ENCODE measurements at places on chromosomes 13 and 19.

DNA sequence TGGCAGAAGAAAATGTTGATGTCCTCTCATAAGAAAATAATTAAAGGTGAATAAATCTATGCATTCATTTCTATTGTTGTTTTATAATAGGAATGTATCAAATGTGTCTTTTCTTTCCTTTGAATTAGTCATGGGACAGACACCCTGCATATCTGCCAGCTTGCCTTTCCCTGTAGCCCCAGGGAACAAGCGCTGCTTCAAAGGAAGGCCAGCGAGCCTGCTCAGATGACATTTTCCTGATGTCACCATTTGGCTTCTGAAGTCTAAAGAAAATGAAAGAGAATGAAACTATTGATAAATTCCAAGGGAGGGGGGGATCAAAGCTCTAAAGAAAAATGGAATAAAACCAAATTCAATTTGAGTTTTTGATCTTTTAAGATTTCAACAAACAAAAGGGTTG is 574.8 kb downstream of the IRS2 start:
- no peaks in the 10 kb centered on the region for H3K27me3 ChIP-seq
- H3K4me3 ChIP-seq, result no peak overlapping the region
- H3K36me3 ChIP-seq, result no peaks in the 10 kb centered on the region
- no peak for DNase-seq
- no peaks in the 10 kb centered on the region for H3K4me1 ChIP-seq
- no peak overlapping the region for H3K27ac ChIP-seq

- DNase-seq, result peak; percentile 66
- peaks cover 19% of the 10 kb centered on the region for H3K4me1 ChIP-seq
- H3K27ac ChIP-seq, result no peak overlapping the region
- H3K27me3 ChIP-seq, result no peaks in the 10 kb centered on the region
Measured at GRCh38 chr19:47093841-47094240, 19.7 kb downstream of the ZC3H4 start.

- DNase-seq, result no peak
- no peaks in the 10 kb centered on the region for H3K4me1 ChIP-seq
- H3K27ac ChIP-seq, result no peak overlapping the region
Measured at GRCh38 chr13:105311094-105311493, 1224.4 kb downstream of the EFNB2 start.

- no peaks in the 10 kb centered on the region for H3K27me3 ChIP-seq
- no peak overlapping the region for H3K4me3 ChIP-seq
- H3K4me1 ChIP-seq, result no peaks in the 10 kb centered on the region
- H3K36me3 ChIP-seq, result no peaks in the 10 kb centered on the region
- DNase-seq, result no peak
Measured at GRCh38 chr13:24306632-24307031, 2.7 kb upstream of the C1QTNF9 start.

- H3K4me3 ChIP-seq, result no peak overlapping the region
- no peaks in the 10 kb centered on the region for H3K4me1 ChIP-seq
- H3K27ac ChIP-seq, result no peak overlapping the region
- no peak for DNase-seq
- H3K27me3 ChIP-seq, result no peaks in the 10 kb centered on the region
Measured at GRCh38 chr13:95480131-95480545, 72.4 kb upstream of the CLDN10 start.

- H3K36me3 ChIP-seq, result no peaks in the 10 kb centered on the region
- H3K27ac ChIP-seq, result no peak overlapping the region
- DNase-seq, result no peak
- H3K4me1 ChIP-seq, result peaks cover 4% of the 10 kb centered on the region
- H3K27me3 ChIP-seq, result no peaks in the 10 kb centered on the region
Measured at GRCh38 chr13:44465318-44465717, 91.7 kb downstream of the SERP2 start.

DNA sequence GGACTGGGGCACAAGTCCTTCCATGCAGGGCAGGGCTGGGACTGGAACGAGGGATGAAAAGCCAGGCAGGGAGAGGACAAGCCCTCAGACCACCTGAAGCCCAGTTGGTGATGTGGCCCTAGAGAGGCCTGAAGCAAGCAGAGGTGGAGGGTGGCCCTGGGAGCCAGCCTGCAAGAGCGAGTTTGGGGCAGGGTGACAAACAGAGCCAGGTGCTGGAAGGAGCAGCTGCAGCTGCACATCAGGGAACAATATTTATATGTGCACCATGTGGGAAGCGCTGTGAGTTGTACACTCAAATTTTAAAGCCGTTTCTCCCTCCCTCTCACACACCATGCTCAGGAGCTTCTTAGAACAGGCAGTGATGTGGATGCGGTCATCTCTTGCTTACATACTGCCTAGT is 67.8 kb downstream of the FGF9 start:
- no peaks in the 10 kb centered on the region for H3K36me3 ChIP-seq
- H3K27ac ChIP-seq, result peak overlapping the region; percentile 41
- no peak overlapping the region for H3K4me3 ChIP-seq

- no peak overlapping the region for H3K27ac ChIP-seq
- H3K4me1 ChIP-seq, result no peaks in the 10 kb centered on the region
- no peaks in the 10 kb centered on the region for H3K27me3 ChIP-seq
- H3K36me3 ChIP-seq, result no peaks in the 10 kb centered on the region
- H3K4me3 ChIP-seq, result no peak overlapping the region
- DNase-seq, result peak; percentile 16
Measured at GRCh38 chr13:33934951-33935371, 117.0 kb downstream of the RFC3 start.

DNA sequence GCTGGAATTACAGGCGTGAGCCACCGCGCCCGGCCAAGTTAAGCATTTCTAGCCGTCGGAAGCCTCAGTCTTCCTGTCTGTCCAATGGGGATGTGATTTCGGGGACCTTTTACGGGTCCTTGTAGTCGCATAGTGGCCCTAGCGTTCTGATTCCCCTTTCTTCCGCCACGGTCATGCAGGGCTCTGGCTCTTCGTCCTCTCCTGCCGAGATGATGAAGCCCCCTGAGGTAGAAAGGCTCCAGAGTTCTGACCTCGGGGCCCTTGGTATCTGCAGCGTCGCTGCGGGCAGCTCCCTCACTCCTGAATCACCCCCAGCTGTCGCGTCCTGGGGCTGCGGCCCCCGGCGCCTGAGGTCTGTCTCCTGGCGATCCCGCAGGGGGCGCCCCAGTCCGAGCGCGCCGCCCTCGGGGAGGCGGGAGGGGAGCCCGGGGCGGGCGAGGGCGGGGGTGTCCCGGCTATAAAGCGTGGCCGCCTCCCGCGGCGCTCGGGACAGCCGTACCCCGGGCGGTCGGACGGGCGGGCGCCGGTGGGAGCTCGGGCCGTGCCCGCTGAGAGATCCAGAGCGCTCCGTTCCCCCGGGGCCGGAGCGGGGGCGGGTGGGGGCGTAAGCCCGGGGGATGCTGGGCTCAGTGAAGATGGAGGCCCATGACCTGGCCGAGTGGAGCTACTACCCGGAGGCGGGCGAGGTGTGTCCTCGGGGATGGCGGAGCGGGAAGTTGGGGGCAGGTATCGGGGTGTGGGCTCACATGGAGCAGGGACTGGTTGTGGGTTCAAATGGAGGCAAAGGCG is at the start of gene FOXA3:
Gene FOXA3, plus strand, starts transcription at position 487 of the 789 bp plus-strand sequence. Its CDS starts 131 bp downstream, at position 618.
- no peak for DNase-seq
- peaks cover 10% of the 10 kb centered on the region for H3K4me1 ChIP-seq
- no peak within 1 kb of the TSS for H3K27ac ChIP-seq

DNA sequence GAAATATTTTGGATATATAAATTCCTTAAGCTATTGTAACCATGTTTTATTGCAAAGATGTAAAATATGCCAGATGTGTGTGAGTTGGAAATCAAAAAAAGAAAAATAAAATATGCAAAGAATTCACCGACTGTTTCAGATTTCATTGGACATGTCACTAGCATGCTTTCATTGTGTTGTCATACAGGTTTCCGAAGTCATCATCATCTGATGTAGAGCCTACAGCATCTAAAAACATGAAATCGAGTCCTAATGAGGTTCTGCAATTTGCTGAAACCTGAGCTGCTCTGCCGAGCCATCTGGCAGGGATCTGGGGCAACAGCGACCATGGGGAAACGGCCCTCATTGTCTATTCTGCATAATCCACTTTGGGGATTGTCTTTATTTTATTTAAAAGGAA is 196.1 kb upstream of the MAB21L1 start:
- H3K4me1 ChIP-seq, result no peaks in the 10 kb centered on the region
- H3K4me3 ChIP-seq, result no peak overlapping the region
- H3K27me3 ChIP-seq, result no peaks in the 10 kb centered on the region

DNA sequence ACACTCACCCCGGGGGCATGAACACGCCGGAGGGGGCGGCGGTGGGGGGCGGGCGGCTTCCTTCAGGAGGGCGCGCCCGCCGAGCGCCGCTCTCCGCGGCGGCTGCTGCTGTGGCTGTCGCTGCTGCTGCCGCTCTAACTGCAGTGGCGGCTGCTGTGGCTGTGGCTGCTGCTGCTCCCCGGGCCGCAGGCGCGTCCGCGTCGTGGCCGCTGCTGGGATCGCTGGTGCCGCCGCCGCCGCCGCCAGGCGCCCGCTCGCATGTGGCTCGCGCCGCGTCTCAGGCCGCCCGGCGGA is at the start of gene BBC3:
Gene BBC3, minus strand, starts transcription at position 279 of the 294 bp plus-strand sequence. CDS start 2,768 bp downstream, outside the sequence.
- H3K36me3 ChIP-seq, result no peaks in the 10 kb centered on the region
- DNase-seq, result no peak
- peaks cover 14% of the 10 kb centered on the region for H3K4me1 ChIP-seq
- peaks cover 10% of the 10 kb centered on the region for H3K27me3 ChIP-seq
- peak within 1 kb of the TSS; percentile 67 for H3K27ac ChIP-seq
- peak within 1 kb of the TSS; percentile 53 for H3K4me3 ChIP-seq

GRCh38 chr19:51111606-51112005 is 3.4 kb upstream of the CTU1 start:
- H3K27ac ChIP-seq, result no peak overlapping the region
- H3K27me3 ChIP-seq, result no peaks in the 10 kb centered on the region
- no peaks in the 10 kb centered on the region for H3K36me3 ChIP-seq
- no peak overlapping the region for H3K4me3 ChIP-seq

DNA sequence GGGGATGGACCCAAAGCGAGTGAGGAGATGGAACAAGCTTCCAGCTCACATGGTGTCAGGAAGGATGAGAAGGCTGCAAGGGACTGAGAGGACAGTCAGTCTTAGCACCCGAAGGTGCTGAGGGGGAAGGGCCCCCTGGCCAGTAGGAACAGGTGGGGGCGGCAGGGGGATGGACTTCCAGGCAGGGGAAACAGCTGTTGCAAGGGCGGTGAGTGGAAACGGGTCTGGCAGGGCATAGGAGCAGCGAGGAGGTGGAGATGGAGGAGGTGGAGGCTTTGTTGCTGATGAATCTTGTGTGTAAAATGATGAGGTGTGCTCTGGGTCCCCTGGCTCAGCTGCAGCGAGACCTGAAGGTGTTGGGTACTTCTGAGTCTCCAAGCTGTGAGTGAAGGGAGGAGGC is 1.2 kb downstream of the MAP1S start:
- H3K4me3 ChIP-seq, result peak overlapping the region; percentile 79
- H3K4me1 ChIP-seq, result peaks cover 26% of the 10 kb centered on the region
- no peaks in the 10 kb centered on the region for H3K27me3 ChIP-seq
- H3K36me3 ChIP-seq, result no peaks in the 10 kb centered on the region
- DNase-seq, result no peak

- H3K4me3 ChIP-seq, result no peak overlapping the region
- H3K27ac ChIP-seq, result no peak overlapping the region
- H3K36me3 ChIP-seq, result no peaks in the 10 kb centered on the region
- DNase-seq, result no peak
Measured at GRCh38 chr13:80705371-80706163, 364.6 kb upstream of the SPRY2 start.

DNA sequence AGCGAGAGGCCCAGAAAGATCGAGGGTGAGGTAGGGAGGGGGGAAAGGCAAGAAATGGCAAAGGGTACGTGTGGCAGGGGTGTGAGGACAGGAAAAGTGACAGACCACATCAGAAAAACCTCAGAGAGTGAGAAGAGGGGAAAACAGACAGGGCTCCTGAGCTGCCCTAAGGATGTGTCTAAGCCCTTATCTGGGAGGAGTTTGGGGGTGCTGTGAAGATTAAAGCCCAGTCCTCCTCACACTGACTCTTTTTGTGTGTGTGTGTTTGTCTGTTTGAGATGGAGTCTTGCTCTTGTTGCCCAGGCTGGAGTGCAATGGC is 703 bp upstream of the PTH2 start:
- H3K4me1 ChIP-seq, result no peaks in the 10 kb centered on the region
- no peaks in the 10 kb centered on the region for H3K36me3 ChIP-seq
- H3K4me3 ChIP-seq, result no peak overlapping the region
- peaks cover 60% of the 10 kb centered on the region for H3K27me3 ChIP-seq

- H3K36me3 ChIP-seq, result no peaks in the 10 kb centered on the region
- no peaks in the 10 kb centered on the region for H3K27me3 ChIP-seq
- H3K4me1 ChIP-seq, result no peaks in the 10 kb centered on the region
- H3K27ac ChIP-seq, result no peak overlapping the region
- DNase-seq, result no peak
Measured at GRCh38 chr13:62129000-62129551, 713.4 kb upstream of the PCDH20 start.

DNA sequence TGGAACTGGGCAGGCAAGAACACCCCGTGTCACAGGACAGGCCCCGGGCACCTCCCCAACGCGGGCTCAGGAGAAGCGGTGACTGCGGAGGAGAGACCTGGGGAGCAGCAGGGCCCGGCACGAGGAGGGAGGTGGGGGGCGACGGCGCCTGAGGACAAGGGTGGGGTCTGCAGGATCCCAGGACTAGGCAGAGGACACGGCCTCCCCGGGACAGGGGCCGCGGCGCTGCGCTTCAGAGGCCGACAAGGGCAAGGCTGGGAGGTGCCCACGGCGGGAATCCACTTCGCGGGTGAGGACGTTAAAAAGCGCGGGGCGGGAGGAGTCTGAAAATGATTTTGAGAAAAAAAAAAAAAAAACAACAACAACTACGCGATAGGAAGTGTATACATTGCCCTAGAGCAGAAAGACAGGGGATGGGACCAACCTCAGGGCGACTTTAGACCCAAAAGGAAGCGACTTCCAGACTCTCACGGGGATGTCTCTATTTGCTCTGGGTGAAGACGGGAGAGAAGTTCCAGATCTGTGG is 44.9 kb downstream of the ZNF611 start:
- H3K4me3 ChIP-seq, result peak overlapping the region; percentile 72
- no peaks in the 10 kb centered on the region for H3K36me3 ChIP-seq
- H3K27me3 ChIP-seq, result no peaks in the 10 kb centered on the region
- H3K4me1 ChIP-seq, result no peaks in the 10 kb centered on the region
- peak overlapping the region; percentile 83 for H3K27ac ChIP-seq

GRCh38 chr13:30738526-30739236 is 3.3 kb downstream of the ALOX5AP start:
- no peak overlapping the region for H3K4me3 ChIP-seq
- H3K27me3 ChIP-seq, result no peaks in the 10 kb centered on the region
- H3K4me1 ChIP-seq, result no peaks in the 10 kb centered on the region
- no peak overlapping the region for H3K27ac ChIP-seq
- no peak for DNase-seq

- H3K4me1 ChIP-seq, result no peaks in the 10 kb centered on the region
- no peaks in the 10 kb centered on the region for H3K36me3 ChIP-seq
- no peak for DNase-seq
- no peaks in the 10 kb centered on the region for H3K27me3 ChIP-seq
- H3K4me3 ChIP-seq, result peak overlapping the region; percentile 67
- peak overlapping the region; percentile 71 for H3K27ac ChIP-seq
Measured at GRCh38 chr13:36919171-36919832, 736 bp downstream of the SMAD9 start.

DNA sequence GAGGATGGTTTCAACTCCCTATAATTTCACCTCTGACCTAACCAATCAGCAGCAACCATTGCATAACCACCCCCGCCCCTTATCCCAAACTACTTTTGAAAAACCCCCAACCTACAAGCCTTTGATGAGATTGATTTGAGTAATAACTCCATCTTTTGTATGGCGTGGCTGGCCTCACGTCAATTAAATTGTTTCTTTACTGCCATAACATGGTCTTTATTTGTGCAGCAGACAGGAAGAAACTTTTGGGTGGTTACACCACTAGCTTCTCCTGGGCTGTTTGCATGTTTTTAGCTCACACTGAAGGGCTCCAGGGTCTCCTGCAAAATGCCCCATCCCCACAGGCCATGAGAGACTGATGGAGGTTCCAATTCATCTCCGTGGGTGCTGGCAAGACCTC is 34.0 kb upstream of the PEG3 start:
- no peak for DNase-seq
- no peaks in the 10 kb centered on the region for H3K4me1 ChIP-seq

All from kidney (tissue), 22 donors.